Epithelial cell of esophagus (primary cell): ENCODE measurements at places on chromosomes 1 and 21.
A peak's percentile ranks its signal among the peaks of the same experiment; 100 is the strongest.

- no peak for DNase-seq
Measured at GRCh38 chr21:44893948-44894656, 20.6 kb upstream of the PTTG1IP start.

DNA sequence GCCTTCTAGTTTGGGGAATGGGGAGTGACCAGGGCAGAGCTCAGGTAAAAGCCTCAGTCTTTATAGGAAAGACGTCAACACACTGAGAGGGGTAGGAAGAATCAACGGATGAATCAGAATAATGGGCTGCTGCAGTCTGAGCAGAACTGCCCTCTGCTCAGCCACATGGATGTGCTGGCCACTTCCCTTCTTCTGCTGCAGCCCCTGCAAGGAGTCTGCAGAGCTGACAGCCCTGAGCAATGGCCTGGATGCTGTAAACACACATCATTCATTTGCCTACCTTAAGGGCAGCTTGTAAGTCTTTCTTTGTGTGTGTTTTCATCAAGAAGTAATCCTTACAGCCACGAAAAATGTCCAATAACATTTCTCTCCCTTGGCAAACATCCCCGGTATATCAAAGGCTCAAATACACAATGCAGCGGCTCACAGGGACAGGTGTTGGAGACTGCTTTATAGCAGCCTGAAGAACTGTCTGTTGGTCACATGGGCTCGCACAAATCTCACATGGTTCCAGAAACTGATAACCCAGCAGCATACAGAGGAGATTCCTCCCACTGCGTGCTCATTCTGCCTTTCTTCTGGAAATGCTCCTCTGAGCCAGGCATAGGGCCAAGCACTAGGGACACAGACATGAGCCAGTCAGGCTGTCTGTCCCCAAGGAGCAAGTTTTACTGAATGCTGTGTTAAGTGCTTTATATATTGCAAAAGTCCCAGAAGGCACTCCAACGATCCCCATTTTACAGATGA lies 110.1 kb downstream of the HMGB4 start:
- no peak for DNase-seq

DNA sequence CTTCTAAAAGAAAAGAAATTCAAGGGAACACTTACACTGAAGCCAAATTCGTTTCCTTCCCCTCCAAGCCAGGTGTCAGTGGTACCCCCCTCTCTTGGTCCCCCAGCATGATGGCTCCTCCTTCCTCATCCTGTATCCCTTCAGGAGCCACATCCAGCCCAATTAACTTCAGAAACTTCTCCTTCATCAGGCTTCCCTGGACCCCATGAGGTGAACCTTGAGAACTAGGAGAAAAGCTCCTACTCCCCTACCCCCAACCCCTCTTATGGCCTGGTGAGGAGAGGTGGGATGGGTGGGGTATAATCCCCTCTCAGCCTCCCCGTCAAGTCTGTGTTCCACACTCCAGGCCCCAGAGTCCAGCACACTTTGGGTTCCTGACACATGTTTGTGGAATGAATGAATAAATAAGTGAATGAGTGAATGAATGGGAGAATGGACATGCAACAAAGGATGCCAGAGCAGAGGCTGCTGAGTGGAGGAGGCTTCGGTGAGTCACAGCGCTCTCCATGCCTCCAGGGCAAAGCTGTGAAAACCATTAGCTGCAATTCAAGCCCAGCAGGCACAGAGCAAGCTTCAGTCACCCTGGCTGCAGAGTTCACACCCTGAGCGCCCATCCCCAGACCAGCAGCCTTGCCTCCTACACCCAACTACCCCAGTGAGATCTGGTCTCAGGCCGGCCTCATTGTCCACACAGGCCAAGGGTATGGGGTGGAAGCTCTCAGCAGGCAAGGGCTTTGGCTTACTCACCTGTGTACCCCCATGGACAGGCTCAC lies 43.8 kb downstream of the BATF3 start:
- peak; percentile 85 for DNase-seq

DNA sequence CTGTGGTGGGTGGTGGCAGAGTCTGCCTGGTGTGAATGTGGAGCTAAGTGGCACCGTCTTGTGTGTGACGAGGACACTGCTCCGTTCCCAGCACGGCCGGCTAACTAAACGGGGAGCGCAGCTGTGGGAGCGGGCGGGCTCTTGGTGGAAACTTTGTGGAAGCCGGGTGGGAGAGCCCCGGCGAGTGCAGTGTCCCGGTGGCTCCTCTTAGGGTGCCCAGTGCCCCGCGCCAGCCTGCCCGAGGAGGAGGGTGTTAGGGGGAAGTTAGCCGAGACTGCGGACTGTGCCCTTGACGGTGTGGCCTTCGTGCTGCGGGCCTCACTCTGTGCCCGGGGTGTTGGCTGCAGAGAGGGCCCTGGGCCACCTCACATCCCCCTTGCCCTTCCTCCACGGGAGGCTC lies 9.9 kb downstream of the PEX10 start:
- no peak for DNase-seq

DNA sequence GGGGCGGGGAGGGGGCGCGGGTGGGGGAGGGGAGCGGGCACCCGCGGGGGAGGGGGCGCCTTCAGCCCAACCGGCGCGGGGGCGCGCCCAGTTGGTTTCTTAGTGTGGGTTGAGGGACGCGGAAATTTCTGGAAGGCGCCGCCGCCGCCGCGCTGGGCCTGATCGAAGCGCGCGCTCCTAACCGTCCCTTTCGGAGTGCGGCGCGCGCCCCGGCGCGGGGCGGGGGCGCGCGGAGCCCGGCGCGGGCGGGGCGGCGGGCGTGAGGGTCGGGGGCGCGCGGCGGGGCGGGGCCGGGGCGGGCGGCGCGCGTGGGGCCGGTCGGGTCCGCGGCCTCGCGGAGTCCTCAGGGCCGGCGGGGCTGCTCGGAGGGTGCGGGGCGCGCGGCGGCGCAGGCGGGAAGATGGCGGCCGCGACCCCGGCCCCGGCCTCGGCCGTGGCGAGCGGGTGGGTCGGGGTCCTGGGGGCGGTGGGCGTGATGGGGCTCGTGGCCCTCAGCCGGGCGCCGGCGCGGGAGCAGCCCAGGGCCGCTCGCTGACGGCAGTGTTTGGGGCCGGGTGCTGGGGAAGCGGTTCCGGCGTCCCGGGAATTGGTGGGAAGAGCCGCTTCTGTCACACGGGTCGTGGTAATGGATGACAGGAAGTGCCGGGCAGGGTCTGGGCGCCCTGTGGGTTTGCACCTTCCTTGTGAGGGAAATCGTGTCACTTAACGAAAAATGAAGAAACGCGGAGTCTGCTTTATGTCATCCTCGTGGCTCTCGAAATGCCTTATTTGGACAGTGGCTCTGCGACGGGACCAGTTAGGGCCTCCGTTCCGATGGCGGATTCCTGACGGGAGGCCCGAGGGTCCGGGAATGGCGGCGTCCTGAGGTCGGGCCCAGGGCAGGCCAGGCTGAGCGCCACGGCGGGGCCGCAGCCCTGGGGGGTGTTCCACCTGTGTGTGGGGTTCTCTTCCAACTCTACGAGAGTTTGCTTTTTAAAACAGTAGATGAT lies 764 bp downstream of the PKNOX1 start:
- DNase-seq: peak; percentile 60

- DNase-seq: no peak
Measured at GRCh38 chr1:21184276-21184675, 7.6 kb upstream of the EIF4G3 start.

DNA sequence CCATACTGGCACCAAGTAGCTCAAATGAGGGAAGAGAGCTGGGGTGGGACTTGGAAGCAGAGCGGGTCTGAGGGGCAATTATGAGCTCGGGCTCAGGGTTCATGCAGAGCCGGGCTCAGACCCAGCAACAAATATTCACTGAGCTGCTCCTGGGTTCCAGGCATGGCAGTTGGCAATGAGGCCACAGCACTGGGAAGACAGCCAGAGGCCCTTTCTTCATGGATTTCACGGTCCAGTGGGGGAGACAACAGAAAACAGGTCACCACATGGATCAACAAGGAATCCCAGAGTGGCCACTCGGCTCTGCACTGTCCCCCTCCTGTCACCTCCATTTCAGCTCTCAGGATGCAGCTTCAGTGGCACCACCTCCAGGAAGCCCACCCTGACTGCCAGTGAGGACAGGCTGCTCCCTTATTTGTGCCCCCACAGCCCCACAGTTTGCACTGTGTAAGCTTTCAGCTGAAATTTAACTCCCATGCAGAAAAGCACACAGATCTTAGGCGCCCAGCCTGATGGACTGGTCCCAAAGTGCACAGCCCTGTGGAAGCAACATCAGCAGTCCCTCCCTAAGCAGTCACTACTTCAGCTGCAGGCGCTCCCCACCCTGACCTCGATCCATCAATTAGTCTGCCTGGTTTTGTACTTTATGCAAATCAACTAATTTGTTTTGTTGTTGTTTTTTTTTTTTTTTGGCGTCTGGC lies 22.4 kb downstream of the ARHGEF19 start:
- no peak for DNase-seq

GRCh38 chr1:62906428-62906886 lies 122.5 kb downstream of the ATG4C start:
- DNase-seq: no peak

DNA sequence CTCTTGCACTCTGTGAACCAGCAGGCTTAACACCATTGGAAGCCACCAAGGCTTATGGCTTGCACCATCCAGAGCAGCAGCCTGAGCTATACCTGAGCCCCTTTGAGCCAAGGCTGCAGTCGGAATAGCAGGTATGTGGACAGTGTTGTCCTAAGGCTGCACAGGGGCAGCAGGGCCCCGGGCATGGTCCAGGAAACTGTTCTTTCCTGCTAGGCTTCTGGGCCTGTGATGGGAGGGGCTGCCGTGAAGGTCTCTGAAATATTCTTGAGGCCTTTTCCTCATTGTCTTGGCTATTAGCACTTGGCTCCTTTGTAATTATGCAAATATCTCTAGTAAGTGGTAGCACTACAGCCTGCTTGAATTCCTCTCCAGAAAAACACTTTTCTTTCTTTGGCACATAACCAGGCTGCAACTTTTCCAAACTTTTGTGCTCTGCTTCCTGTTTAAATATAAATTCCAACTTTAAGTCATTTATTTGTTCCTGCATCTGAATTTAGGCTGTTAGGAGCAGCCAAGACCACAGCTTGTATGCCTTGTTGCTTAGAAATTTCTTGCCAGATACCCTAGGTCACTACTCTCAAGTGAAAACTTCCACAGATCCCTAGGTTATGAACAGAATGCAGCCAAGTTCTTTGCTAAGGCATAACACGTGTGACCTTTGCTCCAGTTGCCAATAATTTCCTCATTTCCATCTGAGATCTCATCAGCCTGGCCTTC lies 5.2 kb downstream of the KRTAP20-4 start:
- no peak for DNase-seq

DNA sequence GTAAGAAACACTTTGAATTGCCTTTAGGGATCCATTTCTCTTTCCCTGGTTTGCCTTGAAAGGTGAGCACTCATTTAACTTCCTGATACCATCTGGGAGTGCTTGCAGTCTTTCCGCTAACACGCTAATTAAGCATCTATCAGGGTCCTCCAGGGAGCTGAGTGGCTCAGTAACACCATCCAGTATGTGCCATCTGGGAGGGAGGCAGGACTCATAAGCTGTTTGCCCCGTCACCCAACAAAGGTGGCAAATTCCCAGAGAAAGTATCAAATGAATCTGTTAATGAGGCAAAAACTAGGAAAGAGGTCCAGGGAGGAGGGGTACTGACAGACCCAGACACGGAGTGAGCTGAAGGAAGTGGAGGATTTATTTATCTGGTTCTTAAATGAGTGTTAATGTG lies 430.9 kb downstream of the HLX start:
- no peak for DNase-seq

DNA sequence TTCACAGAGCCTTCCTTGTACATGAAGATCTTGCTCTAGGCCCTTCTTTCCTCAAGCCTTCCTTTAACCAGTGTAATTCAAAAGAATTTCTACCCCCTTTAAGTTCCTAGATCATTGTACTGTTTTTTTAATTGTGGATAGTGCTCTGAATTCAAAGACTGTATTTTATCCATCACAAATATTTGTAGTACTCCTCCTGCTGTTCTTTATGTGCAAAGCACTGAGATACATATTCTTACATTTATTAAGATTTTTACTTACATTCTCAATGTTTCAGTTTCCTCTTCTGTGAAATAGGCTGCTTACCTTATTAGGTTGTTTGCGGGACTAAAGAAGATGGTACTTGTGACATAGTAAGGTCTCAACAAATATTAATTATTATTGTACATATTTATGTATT lies 168.8 kb upstream of the PDE4B start:
- DNase-seq: no peak

- DNase-seq: no peak
Measured at GRCh38 chr1:17609529-17609928, 70.0 kb downstream of the ARHGEF10L start.

- peak; percentile 64 for DNase-seq
Measured at GRCh38 chr1:202049129-202049528, 38.7 kb downstream of the ELF3 start.

DNA sequence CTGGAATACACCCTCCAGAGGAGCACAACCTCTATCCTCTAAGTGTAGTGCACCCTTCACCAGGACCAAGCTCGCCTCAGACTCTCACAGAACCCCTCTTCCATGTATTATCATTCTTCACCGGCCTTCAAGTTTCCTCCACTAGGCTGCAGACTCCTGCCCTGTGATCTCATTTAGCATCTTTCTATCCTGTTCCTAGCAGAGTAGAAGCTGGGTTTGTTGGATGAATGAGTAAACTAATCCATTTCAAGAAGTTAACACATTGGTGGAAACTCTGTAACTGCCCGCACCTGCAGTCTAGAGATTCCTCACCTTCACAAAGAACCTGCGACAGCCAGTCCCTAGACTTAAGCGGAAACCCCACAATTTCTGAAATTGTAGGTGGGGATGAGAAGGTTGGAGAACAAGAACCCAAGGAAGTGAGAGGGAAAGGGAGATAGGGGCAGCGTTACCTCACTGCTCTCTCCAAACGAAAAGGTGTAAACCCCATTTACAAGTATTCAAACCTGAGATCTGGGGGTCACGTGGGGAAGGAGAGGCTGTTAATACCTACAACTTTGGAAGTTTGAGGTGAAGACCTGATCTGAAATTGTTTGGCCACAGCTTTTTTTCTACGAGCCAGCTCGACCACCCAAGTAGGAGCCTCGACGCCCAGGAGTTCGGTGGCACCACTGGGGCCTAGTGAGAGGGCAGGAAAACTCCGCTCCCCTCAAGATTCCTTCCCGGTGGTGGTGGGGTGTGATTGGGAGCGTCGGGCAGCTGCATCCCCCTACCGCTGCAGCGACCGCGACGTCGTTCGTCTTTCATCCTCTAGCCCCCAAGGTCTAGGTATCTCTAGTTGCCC lies 1.2 kb downstream of the PTPN14 start:
- peak; percentile 44 for DNase-seq

DNA sequence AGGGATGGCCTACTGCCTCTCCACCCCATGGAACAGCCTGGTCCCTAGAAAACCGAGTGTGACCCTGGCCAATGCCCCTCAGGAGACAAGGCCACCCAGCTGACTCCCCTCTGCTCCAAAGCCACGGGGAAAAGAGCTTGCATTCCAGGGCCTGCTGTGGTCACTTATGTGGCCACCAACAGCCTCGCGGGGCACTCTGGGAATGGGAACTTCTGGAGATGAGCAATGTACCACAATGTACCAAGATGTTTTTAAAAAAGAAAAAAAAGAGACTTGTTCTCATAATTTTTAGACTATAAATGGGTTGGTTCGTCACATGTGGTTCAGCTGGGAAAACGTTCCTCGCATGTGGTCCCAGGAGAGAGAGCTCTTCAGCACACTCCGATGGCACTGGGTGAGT lies 62.8 kb downstream of the SLC66A1 start:
- no peak for DNase-seq
